ENCODE measurements at places on chromosomes 5 and 9.

DNA sequence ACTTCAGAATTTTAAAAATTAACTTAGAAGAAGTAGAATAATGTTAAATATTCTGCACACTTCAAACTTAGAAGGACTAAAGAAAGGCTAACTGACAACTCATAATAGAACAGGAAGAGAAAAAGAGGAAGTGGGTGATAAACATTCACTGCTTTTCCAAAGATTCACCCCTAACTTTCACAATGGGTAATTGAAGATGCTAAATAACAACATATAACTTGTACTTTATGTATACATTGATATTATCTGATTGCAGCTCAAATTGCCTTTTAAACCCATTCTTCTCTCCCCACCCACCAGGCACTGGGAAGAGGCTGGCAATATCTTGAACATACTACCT is 376.6 kb downstream of the EFNA5 start:
- no peak for DNase-seq

DNA sequence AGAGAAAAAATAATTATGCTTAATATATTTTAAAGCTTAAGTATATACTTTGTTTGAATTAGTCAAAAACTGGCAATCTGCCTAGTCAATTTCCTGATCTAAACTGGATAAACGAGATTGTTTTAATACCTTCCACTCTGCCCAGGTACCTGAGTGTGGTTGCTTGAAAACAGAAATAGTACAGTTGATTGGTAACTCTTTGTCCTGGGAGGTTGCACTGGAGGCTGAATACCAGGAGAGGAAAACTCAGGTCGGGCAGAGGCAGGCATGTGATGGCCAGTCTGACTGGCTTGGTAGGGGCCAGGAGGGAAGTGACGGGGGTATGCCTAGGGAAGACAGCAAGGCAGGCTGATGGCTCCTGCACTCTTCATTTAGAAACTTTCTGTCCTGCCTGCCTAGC is 80.2 kb downstream of the PIK3R1 start:
- DNase-seq, result no peak

GRCh38 chr5:17147170-17147569 is 70.3 kb upstream of the BASP1 start:
- no peak for DNase-seq

DNA sequence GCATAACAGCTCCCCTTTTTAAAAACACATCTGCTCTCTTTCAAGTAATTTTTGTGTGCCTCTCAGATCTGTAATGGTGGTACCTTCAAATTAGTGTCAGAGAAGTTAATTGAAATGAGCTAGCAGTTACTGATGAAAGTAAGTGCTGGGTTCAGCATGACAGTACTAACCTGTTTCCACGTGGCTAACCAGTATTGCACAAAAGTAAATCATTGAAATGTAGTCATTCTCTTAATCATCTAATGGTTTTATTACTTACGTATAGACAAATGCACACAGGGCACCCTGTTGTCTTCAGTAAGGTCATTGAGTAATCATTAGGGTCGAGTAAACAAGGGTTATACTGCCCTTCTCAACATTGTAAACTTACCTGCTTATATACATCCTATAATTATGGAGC is 157.8 kb upstream of the PRR16 start:
- no peak for DNase-seq

- no peak for DNase-seq
These were observed 27.6 kb downstream of the ZDHHC11B start for GRCh38 chr5:756865-757345.

DNA sequence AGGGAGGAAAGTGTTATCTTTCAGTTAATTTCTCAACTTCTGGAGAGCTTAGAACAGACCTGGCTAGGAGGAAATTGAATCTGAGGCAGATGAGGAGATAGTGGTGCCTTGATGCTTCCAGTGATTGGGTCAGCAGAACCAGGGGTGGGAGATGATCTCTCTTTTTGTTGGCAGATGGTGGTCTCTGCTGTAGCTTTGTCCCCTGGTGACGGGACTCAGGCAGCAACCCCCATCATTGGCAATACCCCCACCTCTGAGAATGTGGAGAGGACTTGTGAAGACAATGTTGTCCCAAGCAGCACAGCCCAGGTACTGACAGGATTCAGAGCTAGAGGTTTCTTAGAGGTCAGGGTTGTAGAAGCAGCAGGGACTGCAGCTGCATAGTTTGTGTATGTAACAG is 3.7 kb upstream of the PDCD6 start:
- no peak for DNase-seq

GRCh38 chr5:150461231-150461630 is 11.7 kb upstream of the RPS14 start:
- no peak for DNase-seq

- no peak for DNase-seq
These were observed 694.5 kb upstream of the RIOK2 start for GRCh38 chr5:97877588-97877987.

- no peak for DNase-seq
These were observed 2.6 kb downstream of the AMACR start for GRCh38 chr5:34005211-34005610.

- DNase-seq, result no peak
These were observed 793.2 kb upstream of the RGMB start for GRCh38 chr5:97980291-97980690.

DNA sequence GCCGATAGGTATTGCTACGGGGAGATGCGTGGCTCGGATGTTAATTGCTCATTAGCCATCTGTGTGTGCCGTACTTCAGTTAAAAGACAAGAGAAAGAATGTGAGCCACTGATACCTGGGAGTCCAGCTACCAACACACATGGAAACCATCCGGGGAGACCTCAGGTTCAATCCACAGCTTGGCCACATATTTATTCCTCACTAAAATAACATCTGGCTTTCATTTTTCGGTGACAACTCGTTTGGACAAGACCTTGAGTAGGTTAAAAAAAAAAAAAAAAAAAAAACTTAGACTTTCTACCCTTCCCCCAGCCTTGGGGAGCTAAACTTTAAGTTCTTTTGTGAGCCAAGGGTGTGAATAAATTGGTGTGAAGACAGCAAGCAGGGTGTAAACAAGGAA is 84.1 kb downstream of the SLIT3 start:
- no peak for DNase-seq

DNA sequence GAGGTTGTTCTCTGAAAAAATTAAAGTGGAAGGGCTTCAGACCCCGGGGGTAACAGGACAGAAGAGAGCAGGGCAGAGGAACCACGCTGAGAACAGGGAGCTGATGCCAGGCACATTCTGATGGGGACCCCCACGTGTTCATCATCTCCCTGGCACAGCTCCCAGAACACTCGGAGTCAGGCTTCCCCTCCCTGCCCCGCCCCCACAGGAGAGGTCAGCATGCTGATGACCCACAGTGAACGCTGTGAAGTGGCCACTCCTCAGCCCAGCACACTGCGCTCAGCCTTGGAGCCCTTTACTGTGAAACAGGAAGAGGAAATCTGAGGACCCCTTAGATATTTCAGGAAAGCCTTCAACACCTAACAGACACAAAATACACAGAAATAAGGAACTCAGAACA is 16.4 kb downstream of the RETREG1 start:
- DNase-seq, result no peak

All from pulmonary artery endothelial cell (primary cell).